ENCODE measurements at places on chromosomes 7 and 10.

- no peak for DNase-seq
Measured at GRCh38 chr10:114682121-114682520, 24.0 kb upstream of the ABLIM1 start.

DNA sequence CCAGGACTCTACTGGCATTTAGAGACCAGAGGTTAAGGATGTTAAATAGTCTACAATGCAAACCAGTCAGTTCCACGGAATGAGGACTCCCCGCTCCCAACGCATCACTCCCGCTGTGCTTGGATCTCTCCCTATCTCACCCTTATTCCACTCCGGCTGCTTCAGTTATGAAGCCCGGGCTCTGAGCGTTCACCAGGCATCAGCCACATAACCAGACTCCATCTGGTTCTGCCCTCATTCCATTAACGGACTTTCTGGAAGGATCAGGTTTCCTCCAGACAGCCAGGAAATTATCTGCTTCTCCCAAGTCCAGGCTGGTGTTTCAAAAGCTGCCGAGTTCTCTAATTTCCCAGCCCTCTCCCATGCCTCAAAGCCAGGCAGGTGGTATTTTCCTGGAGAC is 499.3 kb downstream of the GLRX3 start:
- no peak for DNase-seq

DNA sequence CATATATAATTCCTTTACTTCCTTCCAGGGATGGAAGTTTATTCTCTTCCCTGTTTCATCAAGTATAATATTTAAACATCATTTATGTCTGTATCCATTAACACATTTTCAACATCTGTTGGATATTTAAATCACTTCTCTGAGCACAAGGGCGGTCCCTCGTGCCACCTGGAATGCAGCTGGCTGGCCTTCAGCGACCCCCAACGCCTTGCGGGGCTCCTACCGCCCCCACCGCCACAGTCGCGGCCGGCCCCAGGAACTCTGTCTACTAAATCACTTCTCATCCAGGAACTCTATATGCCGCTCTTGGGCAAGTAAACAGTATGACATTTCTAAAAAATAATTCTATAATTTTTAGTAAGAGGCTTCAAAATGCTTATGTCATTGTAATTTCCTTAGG is 221.1 kb upstream of the PTN start:
- no peak for DNase-seq

GRCh38 chr10:15485027-15485426 is 113.9 kb upstream of the FAM171A1 start:
- DNase-seq, result peak; percentile 61

GRCh38 chr10:44180321-44181168 is 204.4 kb downstream of the CXCL12 start:
- no peak for DNase-seq

DNA sequence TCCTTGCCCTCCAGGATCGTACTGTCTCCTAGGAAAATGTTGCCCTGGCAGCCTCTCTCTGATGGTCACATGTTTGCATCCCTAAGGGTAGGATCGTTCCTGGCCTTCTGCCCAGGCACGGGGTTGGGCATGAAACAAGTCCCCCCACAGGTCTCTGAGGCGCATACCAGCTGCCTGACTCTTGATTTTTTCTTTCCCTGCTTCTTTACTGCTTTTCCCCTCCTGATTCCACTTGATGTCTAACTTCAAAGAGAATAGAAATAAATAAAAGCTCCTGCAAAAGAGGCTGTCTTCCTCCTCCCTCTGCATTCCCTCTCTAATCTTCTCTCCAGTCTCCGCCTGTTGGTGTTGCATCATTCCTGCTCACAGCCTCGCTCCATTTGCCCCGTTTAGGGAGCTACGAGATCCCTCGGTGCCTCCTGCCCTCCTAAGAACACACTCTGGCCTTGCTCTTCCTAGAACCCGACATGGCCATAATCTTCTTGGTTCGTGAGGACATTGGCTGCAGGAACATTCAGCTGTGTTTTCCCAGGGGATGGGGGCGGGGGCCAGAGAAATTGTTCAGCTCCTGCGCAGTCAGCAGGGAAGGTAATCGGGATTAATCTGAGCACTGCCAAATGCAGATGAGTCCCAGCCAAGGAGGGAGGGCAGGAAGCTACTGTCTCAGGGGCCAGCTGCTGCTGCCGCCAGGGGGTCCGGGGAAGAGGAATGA is 26.0 kb downstream of the LEP start:
- no peak for DNase-seq

DNA sequence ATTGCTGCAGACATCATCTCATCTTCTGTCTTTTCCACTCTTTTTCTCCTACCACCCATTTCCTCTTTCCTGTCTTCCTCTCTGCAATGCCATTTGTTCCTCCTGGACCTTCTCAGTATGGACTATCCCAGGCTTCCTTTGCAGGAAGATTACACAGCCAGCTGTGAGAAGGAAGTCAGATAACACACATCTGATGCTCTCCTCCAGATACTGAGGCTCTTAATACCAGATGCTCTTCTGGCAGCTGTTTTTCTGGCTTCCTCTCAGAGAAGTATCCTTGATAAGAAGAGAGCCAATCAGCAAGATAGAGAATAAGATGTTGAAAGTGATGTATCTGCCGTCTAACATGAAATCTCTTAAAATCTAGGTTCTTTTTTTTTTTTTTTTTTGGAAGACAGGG is 14.4 kb downstream of the KIAA1217 start:
- DNase-seq, result no peak

DNA sequence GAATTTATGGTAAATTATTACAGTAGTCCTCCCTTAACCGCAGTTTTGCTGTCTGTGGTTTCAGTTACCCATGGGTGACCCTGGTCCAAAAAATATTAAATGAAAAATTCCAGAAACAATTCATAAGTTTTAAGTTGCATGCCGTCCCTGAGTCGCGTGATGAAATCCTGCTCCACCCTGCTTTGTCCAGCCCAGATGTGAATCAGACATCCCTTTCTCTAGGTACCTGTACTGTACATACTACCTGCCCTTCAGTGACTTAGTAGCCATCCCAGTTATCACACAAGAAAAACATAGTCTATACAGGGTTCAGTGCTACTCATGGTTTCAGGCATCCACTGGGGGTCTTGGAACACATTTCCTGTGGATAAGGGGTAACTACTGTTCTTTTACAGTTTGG is 20.5 kb upstream of the RHEB start:
- DNase-seq, result no peak

DNA sequence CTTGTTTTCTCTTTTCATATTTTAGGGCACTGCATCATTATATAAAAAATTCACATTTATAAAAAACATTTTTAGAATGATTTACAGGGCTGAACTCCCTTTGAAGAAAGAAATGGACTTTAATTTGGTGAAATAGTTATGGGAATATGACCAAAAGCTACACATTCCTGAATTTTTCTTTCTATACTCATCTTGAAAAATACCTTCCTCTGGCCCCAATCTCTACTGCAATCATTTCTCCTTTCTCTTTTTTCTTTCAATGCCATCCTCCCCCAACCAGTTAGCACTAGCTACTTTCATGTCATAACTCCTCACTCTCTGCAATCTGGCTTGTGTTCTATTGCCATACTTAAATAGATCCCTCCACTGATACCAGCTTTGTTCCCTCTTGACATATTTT is 6.2 kb downstream of the WNT8B start:
- DNase-seq, result no peak

- DNase-seq, result no peak
Measured at GRCh38 chr7:43650457-43651052, 67.6 kb downstream of the STK17A start.

DNA sequence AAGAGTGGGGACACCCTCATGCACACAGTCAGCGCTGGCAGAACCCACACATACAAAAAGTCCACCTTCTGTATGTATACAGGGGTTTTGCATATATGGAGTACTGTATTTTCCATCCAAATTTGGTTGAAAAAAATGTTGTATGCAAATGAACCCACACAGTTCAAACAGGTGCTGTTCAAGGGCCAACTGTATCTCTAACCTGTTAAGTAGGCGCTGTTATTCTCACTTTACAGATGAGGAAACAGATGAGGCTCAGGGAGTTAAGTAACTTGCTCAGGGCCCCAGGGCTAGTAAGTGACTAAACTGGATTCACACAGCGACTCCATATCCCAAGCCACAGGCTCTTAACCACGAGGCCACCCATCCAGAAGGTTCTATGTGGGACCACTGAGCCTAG is 69.9 kb downstream of the C10orf105 start:
- DNase-seq, result no peak

DNA sequence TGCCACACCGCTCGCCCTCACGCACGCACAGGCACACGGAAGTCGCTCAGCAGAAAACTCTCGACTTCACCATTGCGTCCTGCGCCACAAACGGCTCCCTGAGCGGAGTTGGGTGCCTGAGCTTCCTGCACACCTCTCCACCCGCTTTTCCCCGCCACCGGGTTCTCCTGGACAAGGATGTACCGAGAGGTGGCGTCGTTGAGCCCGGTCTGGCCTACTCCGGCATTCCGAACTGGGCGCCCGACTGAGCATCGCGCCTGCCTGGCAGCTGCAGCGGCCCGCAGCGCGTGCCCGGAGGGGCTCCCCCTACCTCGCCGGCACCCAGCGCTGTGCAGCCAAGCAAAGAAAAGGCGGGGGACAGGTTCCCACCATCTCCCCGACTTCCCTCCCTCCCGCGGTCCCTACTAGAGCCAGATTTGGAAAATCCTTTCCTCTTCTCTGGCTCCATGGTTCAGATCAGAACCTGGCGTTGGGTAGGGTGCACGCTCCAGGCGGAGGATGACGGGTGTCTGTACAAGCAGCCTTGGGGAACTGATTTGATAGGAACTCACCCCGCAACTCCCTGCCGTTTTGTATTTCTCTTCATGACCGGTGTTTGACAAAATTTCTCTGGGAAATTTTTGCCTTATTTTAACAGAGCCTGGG is 1.7 kb downstream of the SORCS3 start:
- peak; percentile 17 for DNase-seq

GRCh38 chr10:102812231-102812876 is 24.9 kb downstream of the CYP17A1 start:
- peak; percentile 88 for DNase-seq

Measured in KBM-7 (cell line).